Stimulated activated CD8-positive, alpha-beta memory T cell treated with anti-CD3 and anti-CD28 coated beads, Interleukin-15, amount 100 ng/mL, for 48 hours (primary cell): ENCODE measurements at places on chromosomes 3 and 15.
A peak's percentile ranks its signal among the peaks of the same experiment; 100 is the strongest.

GRCh38 chr3:52518723-52519444 is 14.8 kb downstream of the NT5DC2 start:
- DNase-seq: no peak

DNA sequence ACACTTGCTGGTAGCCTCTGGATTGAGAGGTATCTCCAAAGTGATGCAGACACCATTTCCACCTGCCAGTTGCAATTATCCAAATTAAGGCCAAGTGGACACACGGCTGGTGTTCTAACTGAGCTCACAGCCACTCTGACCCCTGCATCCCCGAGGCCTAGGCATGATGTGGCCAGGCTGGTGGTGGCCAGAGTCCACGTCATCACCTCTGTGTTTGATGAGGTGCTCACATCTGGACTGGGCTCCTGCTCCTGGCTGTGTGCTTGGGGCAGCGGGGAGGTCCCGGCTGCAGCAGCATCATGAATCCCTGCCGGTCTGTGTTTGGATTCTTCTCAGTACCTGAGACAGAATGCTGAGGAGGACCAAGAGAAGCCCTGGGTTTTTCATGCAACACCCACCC is 4.9 kb downstream of the OXTR start:
- DNase-seq: no peak

DNA sequence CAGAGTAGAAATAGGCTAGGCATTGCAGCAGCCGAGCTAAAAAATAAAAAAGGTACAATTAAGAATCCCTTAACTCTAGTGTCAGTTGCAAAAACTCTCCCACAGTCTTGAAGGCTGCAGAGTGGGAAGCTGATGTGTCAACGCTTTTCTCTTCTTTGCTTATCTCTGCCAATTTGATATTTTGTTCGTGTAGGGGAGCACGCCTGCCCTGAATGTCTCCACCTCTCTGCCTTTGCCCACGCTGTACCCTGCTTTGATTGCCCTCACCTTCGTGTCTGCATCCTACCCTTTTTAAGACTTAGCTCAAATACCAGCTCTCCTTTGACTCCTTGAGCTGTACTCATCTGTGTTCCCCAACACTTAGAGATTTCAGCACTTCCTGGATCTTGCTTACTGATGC is 155.4 kb upstream of the CADPS start:
- no peak for DNase-seq

DNA sequence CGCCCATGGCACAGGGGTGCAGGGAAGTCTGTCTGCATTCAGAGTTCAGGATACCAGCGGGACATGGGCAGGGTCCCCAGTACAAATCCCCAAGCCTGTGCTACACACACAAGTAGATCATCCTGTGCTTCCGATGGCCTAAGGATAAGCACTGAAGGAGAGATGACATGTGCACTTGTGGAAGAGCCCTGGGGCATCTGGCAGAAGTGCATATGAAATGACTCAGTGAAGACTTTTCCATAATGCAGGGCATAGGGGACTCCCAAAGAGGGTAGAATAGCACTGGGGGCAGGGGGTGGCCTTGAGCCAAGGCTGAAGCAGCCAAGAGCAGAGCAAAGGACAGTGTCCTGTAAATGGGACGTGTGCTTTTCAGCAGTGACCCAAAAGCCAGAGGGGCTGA is 22.9 kb downstream of the ADAMTS17 start:
- DNase-seq: no peak

- DNase-seq: no peak
Measured at GRCh38 chr15:57878573-57878972, 172.1 kb downstream of the POLR2M start.

GRCh38 chr15:72859757-72860145 is 76.2 kb upstream of the ADPGK start:
- no peak for DNase-seq

- no peak for DNase-seq
Measured at GRCh38 chr3:12983319-12983718, 89.9 kb downstream of the IQSEC1 start.

GRCh38 chr15:71117714-71118305 is 2.5 kb downstream of the THSD4 start:
- DNase-seq: no peak

- DNase-seq: peak; percentile 52
Measured at GRCh38 chr3:113531826-113532697, at the start of gene SIDT1. Gene SIDT1, plus strand, starts transcription at chr3:113532555. Its CDS starts 467 bp downstream, at chr3:113533022.

- no peak for DNase-seq
Measured at GRCh38 chr3:109818081-109818480, 480.7 kb upstream of the DPPA4 start.

DNA sequence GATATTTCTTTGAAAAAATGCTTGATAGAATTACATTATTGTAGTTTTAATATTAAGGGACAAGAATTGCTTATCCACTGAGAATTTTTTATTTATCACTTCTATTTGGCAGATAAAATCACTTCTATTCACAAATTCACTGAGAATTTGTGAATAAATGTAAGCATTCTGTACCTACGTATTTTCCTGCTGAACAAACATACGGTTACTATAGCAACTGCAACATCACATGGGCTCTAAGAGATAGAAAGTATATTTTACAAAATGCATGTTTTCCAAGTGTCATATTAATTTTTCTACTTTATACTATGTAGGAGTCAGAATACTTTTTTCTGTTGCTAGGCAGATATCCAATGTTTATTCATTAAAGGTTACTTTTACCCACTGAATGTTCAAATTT is 166.2 kb downstream of the ZIC1 start:
- DNase-seq: no peak

- no peak for DNase-seq
Measured at GRCh38 chr3:114376516-114377185, 82.8 kb downstream of the TIGIT start.

GRCh38 chr3:132164469-132165092 is 129.8 kb upstream of the CPNE4 start:
- no peak for DNase-seq

- no peak for DNase-seq
Measured at GRCh38 chr3:58266577-58266976, 29.0 kb downstream of the ABHD6 start.

- DNase-seq: no peak
Measured at GRCh38 chr3:126545544-126545943, 13.2 kb downstream of the C3orf22 start.

DNA sequence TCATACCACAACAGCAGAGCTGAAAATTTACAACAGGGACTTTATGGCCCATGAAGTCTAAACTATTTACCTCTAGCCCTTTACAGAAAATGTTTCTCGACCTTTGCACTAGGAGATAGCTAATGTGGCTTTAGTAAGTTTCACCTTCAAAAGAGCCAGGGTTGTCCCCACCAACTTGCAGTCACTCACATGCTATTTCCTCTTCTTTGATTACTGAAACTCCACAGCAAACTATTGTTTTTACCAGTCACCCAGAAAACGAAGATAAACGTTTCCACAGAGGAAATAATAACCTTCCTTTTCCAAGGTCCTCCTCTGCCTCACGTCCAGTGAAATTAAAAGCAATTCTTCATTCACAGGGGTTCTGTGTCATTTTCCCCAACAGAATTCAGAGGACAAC is 48.2 kb downstream of the WWTR1 start:
- DNase-seq: no peak
